ENCODE measurements at places on chromosomes 11 and 22.

GRCh38 chr22:21622011-21622918 is 7.6 kb downstream of the YDJC start:
- no peak for DNase-seq

GRCh38 chr22:37109242-37109917 is at the start of gene TMPRSS6:
TSS of gene TMPRSS6 (minus strand) at chr22:37109713. CDS start at chr22:37103417, 6,296 bp downstream.
- DNase-seq, result no peak

- DNase-seq, result no peak
Observed at GRCh38 chr11:72767203-72768062, 15.2 kb upstream of the ARAP1 start.

GRCh38 chr11:32081901-32082300 is 9.0 kb upstream of the RCN1 start:
- no peak for DNase-seq

GRCh38 chr22:24103301-24103700 is 78.0 kb upstream of the SUSD2 start:
- DNase-seq, result no peak

GRCh38 chr11:47220401-47220821 is 5.6 kb downstream of the DDB2 start:
- DNase-seq, result no peak

- no peak for DNase-seq
Observed at GRCh38 chr11:32026766-32027165, 64.1 kb upstream of the RCN1 start.

DNA sequence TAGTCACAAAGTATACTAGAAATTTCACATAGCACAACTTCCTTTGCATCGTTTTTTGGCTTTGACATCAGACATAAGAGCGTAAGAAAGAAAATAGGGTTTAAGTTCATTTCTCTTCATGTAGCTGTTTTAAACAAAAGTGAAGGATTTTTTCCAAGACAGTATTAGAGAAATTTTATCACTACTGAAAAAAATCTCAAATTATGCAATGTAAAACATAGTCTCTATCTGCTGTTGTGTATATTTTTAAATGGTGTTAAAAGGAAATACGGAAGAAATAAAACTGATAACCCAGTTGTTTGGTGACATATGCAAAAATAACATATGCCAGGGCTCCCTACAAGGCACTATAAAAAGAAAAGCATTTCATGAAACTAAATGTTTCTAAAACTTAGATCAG is 1449.4 kb downstream of the LRRC4C start:
- DNase-seq, result no peak

DNA sequence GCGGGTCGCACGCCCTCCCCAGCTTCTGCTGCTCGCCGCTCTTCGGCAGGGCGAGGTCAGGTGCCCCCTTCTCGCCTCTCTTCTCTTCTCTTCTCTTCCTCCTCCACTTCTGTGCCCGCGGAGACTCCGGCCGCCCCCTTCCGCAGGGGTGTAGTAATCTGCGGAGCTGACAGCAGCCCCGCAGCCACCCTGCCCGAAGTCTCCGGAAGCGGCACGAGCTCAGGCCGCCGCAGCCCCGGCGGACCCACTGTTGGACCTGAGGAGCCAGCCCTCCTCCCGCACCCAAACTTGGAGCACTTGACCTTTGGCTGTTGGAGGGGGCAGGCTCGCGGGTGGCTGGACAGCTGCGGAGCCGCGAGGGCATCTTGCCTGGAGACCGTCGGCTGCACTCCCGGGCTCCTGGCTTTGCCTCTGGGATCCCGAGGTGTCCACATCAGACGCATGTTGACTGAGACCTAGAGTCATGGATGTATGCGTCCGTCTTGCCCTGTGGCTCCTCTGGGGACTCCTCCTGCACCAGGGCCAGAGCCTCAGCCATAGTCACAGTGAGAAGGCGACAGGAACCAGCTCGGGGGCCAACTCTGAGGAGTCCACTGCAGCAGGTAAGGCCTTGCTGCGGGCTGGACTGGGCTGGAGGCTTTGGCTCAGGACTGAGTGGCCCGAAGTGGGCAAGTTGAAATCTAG is 486 bp downstream of the STIM1 start:
- DNase-seq, result no peak

- no peak for DNase-seq
Observed at GRCh38 chr22:23500508-23501260, 79.4 kb downstream of the IGLL1 start.

GRCh38 chr22:35299673-35300499 is at the start of gene TOM1:
TSS of gene TOM1 (plus strand) at chr22:35299894. CDS start at chr22:35299929, 35 bp downstream.
- DNase-seq, result peak; percentile 92

DNA sequence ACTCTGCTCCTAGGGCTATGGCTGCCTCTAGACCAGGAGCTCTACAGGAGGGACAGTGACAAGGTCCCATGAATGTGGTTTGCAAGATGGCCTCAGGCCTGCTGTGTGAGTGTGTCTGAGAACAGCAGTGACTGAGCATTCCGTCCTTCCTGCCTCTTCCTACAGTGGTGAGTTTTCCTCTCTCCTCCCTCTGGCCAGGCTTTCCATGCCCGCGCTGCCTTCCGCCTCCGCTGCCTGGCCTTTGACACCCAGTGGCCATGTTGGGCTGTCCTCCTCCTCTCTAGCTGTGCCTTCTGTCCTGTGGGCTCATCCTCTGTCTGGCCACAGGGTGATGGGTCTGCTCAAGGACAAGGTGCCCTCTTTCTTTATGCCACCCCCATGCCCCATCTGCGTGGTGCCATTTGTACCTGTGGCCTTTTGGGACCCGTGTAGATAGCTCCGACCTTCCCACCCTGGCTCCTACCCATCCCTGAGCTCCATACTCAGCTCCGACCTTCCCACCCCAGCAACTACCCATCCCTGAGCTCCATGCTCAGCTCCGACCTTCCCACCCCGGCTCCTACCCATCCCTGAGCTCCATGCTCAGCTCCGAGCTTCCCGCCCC is 970.4 kb downstream of the BRD1 start:
- no peak for DNase-seq

GRCh38 chr11:22459048-22459447 is 120.9 kb downstream of the SLC17A6 start:
- DNase-seq, result no peak

- no peak for DNase-seq
Observed at GRCh38 chr11:119681361-119681910, 47.6 kb downstream of the NECTIN1 start.

GRCh38 chr11:11149671-11150459 is 203.2 kb downstream of the CSNK2A3 start:
- no peak for DNase-seq

- no peak for DNase-seq
Observed at GRCh38 chr11:119712459-119713358, 16.3 kb downstream of the NECTIN1 start.

GRCh38 chr22:29194184-29194583 is 11.5 kb upstream of the EMID1 start:
- no peak for DNase-seq

- DNase-seq, result no peak
Observed at GRCh38 chr11:126891556-126892217, 108.9 kb downstream of the KIRREL3 start.

- DNase-seq, result no peak
Observed at GRCh38 chr11:41399323-41399722, 60.1 kb downstream of the LRRC4C start.

All from activated CD4-positive, CD25-positive, alpha-beta regulatory T cell treated with anti-CD3 and anti-CD28 coated beads, Interleukin-2, amount 50 U/mL, for 16 hours (primary cell).